ENCODE measurements at places on chromosomes 11 and 22.

- DNase-seq, result no peak
These were observed 94.6 kb upstream of the ALKBH3 start for GRCh38 chr11:43786016-43786415.

- no peak for DNase-seq
These were observed 2.6 kb downstream of the CNTF start for GRCh38 chr11:58625086-58625485.

DNA sequence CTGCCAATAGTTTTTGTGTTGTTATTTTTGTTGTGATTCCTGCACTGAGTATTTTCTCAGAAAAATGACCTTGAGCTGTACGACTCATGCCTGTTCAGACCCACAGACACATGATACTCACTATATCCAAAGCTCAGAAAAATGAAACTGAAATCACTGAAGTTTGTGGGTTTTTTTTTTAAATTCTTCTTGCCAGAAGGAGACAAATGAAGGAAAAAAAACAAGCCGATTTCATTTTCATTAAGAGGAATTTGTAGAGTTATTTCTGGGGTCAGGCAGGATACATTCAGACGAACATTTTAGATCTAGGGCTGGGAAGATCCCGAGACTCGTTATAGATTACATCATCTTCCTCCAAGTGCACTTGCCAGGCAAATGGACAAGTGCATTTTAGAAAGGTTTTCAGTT is 60.4 kb downstream of the BMAL1 start:
- DNase-seq, result no peak

DNA sequence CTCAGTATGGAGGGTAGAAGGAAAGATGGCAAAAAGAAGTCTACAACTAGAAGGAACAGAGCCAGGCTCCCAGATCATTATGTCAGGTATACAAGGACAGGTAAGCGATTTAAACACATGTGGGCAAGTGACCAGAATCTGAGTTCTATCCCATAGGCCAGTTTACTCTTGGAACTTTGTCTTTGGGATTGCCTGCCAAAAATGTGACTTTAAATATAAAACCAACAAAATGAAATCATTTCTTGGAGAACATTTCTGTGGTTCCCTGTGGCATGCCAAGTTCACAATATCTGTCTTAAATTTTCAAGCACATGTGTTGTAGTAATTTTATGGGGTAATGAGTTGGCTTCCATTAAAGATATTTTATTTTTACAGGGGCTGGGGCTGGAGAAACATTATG is 141.0 kb downstream of the SLC17A6 start:
- no peak for DNase-seq

DNA sequence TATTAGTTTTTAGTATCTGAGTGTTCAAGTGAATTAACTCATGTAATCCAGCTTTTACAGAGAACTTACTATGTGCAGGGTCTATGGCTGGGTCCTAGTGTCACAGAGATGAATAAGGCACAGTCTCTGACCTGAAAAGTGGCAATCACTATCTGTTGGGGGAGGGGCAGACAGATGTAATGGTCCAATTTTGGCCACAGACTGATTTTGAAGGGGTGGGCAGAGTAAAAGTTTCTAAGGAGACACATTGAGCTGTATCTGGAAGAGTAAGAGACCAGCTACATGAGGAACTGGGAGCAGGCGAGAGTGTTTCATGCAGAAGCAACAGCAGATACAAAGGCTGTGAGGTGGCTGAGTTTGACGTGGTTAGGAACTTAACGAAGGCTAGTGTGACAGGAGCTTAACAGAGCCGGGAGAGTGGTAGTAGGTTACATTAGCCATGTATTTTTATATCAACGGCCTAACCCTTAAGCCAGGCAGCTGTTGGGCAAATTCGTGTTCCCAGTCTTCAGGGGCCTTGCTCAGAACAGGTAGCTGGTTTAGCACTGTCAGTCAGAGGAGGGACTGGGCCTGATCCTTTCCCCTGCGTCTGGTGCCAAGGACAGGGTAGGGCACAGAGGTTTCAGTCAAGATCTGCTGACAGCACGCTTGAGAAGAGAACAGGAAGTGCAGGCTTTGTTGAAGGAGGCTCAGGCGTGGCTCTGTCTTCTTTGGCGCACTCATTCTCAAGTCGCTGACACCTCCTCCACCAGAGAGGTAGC is 1.4 kb upstream of the STIM1 start:
- peak; percentile 66 for DNase-seq

- peak; percentile 44 for DNase-seq
These were observed 753 bp upstream of the PPARA start for GRCh38 chr22:46149512-46150033.

DNA sequence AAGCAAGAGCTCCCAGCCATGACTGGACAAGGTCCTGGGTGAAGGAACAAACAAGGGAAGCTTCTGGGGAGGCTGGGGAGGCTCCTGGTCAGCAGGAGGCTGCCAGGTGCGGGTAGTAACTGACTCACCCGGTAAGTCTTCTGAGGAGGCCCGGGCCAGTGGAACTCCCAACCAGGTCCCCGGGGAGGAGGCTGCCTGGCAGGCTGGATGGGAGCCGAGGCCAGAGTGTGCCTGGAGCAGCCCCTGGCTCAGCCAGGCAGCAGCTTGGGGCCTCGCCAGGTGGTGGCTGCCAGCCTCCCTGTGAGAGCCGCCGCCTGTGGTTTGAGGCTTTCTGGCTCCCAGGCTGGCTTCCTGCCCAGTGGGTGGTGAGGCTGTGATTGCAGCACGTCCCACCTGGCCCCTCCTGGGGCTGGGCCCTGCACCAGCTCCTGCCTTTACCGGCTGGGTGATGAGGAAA is 46.2 kb downstream of the IGF2 start:
- DNase-seq, result peak; percentile 55

DNA sequence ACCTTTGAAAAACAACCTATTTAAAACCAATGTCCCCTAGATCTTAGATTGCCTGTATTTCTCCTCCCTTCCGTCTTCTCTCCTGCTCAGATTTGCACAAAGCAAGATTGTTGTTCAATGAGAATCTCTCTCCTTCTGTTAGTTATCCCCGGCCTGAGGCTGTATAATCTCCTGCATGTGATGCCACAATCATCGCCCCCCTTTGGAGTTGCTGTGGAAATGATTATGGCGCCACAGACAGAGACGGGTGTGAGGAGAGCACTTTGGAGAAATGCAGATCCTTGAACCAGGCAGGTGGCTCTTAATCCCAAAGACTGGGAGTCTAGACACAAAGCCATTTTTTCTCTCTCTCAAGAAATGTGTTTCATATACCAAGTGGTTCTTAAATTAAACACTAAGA is 941.3 kb downstream of the OPCML start:
- DNase-seq, result no peak

- DNase-seq, result no peak
These were observed 23.9 kb downstream of the FADD start for GRCh38 chr11:70226967-70227366.

GRCh38 chr11:74366576-74366975 is 31.7 kb downstream of the PGM2L1 start:
- DNase-seq, result no peak

DNA sequence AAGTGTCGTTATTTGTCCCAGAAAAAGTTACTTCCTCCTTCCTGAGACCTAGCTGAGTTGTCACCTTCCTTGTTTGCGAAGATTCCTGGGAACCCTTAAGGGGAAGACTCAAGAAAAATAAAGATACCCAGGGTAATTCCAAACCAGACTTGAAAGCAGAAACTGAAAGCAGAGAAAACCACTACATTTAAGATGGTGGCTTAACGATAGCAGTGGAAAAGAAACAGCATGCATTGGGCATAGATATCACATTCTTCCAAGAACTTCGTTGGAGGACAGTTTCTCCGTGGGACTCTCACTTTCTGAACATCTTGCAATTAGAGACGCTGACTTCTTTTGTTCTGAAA is 89.1 kb downstream of the FAM76B start:
- DNase-seq, result no peak

DNA sequence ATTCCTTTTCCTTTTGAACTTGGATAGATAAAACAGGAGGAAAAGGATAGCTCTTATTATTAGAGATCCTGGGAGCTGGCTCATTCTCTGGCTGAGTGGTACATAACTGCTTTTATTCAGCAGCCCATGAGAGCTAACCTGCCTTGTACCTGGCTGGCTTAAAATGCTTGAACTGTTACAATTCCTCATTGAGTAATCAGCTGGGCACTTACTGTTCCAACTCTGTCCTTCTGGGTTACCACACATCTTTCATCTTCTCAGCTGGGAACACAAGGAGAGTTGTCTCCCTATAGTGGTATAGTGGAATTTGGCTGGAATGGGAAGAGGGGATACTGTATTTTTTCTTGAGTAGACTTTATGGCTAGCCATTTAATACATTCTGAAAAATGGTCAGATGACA is 39.8 kb upstream of the SPTBN2 start:
- DNase-seq, result no peak

DNA sequence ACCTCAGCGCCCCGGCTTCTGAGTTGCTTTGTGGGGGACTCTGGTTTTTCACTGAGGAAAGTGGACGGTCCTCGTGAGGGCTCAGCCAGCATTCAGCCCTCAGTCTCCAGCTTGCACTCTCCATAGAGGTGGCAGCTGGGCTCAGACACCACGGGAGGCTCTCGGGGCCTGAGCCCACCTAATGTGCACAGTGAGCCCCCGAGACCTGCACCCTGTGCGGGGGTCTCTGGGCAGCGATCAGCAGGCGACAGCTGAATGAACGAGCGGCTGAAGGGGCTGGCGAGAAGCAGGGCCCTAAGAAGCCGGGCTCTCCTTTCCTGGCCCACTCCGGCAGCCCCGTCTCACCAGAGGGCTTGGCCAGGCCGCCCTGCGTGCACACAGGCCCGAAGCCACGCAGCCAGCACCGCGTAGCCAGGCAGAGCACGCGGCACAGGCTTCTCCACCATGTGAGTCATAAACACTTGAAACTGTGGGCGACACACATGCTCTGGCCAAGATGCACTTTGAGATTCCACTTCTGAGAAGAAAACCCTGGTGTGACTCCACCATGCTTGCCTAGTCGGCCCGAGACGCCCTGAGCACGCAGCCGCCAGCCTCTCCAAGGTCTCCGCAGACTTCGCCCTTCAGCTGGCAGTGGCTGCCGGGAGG is 28.0 kb downstream of the TOLLIP start:
- no peak for DNase-seq

DNA sequence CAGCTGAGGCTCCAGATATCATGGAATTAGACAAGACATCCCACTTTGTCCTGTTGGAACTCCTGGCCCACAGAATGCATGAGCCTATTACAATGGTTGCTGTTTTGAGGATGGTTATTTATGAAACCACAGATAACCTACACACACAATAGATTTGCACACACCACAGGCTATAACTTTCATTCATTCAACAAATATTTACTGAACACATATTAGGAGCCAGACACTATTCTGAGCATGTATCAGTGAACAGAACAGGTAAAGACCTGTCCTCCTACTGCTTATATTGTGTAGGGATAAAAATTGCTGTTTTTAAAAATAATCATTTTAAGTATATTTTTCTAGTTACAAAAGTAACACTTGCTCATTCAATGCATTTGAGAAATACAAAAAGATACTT is 13.4 kb upstream of the LDLRAD3 start:
- no peak for DNase-seq

- no peak for DNase-seq
These were observed 219.7 kb upstream of the ANO3 start for GRCh38 chr11:26112264-26112663.

DNA sequence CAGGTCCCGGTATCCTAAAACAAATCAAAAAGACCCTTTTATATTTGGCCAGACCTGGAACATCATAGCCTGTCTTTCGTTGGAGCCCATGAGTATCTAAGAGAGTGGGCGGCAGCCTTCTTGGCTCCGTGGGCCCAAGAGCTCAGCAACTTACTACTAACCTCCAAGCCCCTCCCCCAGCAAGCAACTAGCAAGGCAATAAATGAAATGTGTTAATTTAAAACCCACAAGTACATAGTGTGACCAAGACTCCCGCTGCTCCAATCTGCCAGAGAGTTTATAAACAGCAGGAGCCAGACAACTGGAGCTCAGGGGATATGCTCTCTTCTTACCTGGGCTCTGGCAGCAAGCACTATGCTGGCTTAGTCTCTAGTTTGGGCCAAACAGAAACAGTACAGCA is 40.8 kb upstream of the CYP2D6 start:
- DNase-seq, result no peak

DNA sequence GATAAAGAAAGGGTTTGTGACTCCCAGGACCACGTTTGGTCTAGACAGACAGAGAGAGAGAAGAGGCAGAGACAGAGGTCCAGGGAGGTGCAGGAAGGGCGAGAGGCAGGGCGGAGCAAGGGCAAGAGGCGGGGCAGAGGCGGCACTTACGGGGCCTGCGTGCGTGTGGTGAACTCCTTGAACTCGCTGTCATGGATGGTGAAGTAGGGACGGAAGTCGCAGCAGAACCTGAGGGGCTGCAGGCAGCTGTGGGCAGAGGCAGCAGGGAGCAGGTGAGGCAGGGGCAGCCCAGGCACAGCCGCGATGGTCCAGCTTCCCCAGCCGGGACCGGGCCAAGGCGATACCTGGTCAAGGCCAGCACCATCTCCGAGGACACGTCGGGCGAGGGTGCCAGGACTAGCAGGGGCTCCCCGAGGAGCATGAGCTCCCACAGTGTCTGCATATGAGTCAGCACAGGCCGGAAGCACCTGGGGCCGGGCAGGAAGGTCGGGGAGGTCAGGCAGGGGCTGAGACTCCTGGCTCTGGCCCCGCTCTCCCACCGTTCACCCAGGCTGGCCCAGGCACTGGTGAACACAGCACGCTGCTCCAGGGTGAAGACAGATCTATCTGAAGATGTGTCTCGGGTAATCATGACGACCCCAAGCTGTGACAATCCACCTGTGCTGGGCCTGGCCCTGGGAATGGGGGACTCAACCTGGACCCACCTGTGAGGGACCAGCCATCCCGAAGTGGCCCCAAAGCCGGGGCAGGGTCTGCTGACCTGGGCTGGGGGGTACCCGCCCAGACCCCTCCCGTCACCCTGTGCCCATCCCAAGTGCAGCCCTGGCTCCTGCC is 7.2 kb upstream of the PLXNB2 start:
- peak; percentile 80 for DNase-seq

DNA sequence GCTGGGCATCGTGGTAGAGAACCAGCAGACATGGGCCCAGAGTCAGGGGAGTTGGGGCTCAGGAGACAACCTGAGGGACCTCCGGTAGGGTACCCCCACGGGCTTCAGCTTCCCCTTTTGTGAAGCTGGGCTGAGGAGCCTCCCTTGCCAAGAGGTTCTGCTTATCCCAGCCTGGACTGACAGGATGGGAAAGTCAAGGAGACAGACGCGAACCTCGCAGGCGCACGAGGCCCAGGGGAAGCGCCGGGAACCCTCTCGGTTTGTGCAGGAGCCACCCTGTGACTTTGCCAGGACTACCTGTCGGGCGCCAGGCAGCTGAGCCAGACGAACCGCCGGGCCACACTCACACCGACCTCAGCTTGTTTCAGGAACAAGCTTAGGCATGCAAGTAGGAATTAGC is 566.1 kb downstream of the BRD1 start:
- DNase-seq, result no peak

DNA sequence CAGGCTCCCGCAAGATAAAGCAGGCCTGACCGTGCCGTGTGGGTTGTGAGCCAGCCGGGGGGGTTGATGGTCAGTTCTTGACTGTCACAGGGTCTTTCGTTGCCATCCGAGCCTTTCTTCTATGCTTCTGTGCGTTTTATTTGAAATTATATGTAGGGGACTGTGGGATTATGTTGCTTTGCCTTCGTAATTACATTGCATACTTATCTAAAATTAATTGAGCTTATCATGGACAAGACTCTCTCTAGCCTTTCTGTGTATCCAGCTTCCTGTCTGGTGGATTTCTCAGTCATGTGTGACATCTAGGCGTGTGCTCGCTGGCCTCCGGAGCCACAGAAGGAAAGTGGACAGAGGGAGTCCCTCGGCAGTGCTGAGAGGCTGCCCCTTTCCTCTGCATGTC is 93.2 kb downstream of the TBC1D22A start:
- no peak for DNase-seq

All from activated naive CD4-positive, alpha-beta T cell treated with Interleukin-2 at 50 U/mL for 16 hours (primary cell).